ENCODE measurements at places on chromosomes 13 and 19.

DNA sequence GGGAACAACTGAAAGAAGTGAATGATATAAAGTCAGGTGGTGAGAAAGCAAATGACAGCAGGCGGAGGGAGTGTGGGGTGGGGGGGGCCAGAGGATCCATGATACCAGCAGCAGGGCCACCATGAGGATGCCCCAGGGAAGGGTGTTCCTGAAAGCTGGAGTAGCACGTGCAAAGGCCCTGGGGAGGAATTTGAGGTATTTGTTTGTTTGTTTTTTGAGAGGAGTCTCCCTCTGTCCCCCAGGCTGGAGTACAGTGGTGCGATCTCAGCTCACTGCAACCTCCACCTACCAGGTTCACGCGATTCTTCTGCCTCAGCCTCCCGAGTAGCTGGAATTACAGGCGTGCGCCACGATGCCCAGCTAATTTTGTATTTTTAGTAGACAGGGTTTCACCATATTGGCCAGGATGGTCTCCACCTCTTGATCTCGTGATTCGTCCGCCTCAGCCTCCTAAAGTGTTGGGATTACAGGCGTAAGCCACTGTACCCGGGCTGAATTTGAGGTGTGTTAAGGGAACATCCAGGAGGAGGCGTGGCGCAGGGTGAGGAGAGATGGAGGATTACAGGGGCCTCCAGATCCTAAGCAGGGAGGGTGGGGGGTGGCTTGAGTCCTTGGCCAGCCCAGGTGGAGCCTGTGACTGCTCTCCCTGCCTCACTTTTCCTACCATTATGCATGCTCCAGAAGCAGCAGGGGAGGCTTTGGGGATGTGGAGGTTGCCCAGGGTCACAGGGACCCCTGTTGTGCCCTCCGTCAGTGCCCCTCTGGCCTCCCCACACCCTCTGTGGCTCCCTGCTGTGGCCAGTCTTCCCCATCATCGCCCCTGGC, 12.4 kb upstream of the JUND start:
- DNase-seq, result no peak

DNA sequence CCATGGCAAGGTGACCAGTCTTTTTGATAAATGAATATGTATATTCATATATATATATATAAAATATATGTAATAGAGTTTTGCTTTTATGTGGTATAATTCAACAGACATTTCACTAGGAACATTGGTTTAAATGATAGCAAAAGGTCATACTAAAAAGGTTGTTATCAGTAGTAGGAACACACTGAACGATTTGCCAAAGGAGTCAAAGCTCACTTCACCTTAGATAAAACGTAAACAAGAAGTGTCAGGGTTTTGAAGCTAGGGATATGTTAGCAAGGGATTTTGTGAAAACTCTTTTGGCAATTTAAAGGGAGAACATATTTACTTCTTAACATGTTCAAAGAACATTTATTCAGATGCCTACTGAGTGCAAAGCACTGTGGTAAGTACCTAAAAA, 8.0 kb upstream of the HS6ST3 start:
- DNase-seq, result no peak

- no peak for DNase-seq
Observed at GRCh38 chr13:92510416-92510815, 716.2 kb upstream of the GPC6 start.

DNA sequence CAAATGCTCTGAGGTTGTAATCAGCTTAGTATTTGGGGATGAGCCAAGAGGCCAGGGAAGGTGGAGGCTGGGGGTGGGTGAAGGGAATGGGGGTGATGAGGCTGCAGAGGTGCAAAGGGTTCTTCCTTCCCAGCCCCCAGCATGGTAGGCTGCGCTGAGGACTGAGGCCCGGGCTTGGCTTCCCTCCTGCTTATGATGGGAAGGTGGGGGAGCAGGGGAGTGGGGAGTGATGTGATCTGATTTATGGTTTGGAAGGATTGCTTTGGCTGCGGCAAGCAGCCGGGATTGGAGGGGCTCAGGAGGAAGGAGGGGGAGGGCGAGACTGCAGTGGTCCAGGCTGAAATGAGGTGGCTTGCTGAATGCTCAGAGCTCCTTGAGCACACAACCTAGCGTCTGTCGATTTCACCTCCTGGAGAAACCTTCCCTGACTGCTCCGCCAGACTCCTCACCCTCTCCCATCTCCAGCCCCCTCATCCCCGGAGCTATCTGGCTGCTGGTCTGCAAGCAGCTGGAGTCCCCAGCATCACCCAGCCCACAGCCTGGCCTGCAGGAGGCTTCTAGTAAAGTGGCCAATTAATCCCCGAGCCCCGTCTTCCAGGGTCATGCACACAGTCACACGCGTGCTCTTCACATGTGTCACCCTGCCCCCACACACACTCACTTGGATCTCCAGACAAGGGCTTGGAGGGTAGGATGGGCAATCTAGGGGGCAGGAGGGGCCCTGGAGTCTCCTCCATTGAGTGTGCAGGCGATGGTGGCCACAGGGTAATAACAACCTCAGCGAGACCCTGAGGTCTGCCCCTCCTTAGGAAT, 757 bp upstream of the CLEC11A start:
- no peak for DNase-seq

DNA sequence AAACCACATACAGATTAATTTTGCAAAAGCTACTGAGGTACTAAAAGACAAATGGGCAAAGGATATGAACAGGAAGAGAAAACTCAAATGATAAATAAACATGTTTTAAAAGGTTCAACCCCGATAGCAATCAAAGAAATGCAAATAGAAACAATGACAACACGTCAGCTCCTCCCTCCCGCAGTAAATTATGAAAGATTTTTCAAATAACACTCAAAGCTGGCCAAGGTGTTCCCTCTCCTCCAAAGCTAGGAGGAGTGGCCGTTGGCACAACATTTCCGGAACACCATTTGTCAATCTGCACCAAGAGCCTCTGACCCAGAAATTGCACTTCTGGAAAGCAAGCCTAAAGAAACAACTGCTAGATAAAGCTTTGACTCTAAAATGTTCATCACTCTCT, 28.3 kb downstream of the INSR start:
- DNase-seq, result no peak

DNA sequence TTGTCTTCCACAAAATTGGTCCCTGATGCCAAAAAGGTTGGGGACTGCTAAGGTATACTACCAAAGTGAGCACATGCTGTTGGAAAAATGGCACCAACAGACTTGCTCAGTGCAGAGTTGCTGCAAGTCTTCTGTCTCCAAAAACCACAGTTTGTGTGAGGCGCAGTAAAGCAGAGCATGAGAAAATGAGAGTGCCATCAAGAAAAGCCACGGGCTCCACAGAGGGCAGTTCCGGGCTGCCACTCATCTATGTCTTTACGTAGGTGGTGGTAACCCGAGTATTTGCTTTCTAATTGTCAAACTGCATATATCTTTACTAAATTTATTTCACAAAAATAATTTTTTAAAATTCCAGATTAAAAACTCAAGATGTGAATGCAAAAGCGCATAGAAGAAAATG, 123.8 kb downstream of the RNF17 start:
- DNase-seq, result no peak

DNA sequence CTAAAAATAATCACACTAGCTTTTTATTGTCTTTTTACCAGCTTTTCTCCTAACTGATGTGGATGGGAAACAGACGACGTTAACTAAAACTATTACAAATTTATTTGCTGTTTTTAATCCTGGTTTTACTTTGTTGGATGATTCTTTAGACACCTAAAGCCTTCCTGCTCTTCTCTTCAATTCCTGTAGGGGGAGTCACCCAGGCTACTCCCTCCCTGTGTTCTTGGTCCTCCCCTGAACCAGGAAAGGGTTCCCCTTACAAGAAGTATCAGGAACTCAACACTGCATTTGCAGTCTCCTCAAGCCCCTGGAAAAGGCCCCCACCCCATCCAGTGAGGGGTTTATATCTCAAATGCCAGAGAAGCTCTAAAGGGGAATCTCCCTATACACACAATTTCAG, 206.1 kb downstream of the SUCLA2 start:
- no peak for DNase-seq

GRCh38 chr13:98485561-98485960, 91.3 kb downstream of the STK24 start:
- DNase-seq, result no peak

DNA sequence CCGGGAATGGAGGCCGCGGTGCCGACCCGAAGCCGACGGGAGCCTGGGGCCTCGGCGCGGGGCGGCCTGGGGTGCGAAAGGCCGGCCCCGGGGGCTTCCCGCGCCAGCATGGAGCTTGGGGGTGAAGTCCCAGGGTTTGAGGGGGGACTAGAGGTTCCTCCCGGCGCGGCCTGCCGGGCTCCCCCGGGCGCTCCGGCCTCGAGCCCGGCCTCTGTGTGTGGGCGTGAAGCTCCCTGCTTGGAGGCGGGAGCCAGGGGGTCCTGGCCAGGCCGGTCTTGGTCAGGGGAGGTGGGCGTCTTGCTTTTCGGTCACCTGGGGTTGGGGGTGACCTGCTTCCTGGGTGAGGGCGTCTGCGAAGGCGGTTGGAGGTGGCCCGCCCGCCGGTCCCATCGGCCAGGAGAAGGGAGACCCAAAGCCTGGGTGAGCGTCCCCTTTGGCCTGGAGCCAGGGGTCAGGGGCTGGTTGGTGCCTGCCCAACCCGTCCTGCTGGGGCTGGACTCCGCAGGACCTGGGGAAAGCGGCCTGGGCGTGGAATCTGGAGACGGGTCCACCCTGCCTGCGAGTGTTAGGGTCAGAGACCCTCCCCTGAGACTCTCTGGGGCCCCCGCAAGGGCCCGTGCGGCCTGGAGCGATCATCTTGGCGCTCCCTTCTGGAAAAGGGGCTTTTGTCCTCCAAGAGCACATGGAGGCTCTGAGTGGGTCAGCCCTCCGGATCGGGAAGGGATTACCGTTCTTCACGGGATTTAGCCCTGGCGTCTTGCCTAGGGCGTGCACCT, 535 bp downstream of the BSG start:
- peak; percentile 60 for DNase-seq

- peak; percentile 70 for DNase-seq
Observed at GRCh38 chr13:30429721-30430694, 7.7 kb downstream of the UBE2L5 start.

DNA sequence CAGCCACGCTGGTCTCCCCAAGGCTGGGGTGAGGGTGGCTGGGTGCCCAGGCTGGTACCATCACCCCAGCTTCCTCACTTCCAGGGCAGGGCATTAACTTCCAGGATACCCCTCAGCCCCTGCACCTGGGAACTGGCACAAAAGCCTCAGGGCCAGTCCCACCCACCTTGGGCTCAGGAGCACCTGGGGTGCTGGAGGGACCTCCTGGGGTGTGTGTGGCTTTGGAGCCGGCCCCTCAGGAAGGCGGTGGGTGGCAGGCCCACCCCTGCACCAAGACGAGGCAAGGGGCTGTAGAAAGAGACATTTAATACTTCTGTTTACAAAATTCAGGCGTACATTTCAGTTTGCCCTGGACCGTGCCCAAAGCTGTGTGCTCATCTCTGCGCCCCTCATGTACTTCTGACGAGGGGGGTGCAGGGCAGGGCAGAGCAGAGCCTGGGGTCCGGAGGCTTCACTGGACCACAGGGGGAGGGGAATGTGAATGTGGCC, 16.8 kb downstream of the MPND start:
- DNase-seq, result no peak

DNA sequence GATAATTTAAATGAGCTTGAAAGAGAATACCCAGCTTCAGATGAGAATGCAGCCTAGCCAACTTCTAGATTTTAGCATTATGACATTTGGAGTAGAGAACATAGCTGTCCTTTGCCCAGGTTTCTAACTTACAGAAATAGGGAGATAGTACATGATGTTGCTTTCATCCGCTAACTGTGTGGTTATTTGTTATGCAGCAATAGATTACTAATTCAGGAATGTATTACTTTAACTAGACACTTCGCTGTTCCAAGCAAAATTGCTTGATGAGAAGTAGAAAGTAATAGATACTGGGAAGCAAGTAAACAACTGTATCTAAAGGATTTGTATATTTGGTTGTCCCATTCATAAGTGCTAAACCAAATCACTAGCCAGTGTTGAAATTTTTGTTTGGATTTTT, 790.9 kb upstream of the PRR20A start:
- DNase-seq, result no peak

DNA sequence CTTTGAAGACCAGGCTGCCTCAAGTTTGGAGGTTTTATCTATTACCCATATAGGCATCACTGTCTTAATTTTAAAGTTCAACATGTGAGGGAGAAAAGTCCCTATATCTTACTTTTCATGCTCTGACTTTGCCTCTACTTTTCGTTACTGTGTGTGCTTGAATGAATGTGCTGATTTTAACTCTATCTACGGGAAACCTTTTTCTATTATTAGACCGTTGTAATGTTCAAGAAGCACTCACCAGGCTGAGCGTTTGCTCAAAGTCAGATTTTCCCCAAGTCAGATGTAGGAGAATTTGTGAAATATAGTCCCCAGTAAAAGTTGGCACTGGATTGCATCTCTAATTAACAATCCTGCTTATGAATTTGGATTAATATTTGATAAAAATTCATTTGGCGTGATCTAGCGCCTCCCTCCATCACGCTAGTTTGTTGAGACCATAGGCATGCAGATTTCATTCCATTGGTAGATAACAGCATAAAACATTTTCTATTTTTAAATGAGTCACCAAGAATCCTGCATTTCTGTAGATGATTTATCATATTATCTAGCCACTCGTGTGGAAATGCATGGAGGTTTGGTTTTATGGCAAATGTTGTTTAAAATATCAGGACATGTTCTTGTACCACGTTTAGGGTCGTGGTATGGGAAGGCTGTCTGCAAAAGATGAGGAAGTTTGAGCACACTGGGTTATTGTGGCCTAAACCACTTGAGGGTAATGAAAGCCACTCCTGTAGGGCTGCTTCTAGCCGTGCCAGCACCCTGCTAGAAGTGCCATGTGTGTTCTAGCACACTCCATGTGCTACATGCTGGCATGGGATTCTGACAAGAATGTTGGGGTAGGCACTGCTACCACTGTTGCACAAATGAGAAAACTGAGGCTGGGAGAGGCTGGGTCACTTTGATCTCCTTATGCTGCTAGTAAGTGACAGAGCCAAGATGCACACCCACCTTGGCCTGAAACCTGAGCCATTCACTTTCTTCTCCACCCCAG, 179.4 kb downstream of the FGF9 start:
- no peak for DNase-seq

DNA sequence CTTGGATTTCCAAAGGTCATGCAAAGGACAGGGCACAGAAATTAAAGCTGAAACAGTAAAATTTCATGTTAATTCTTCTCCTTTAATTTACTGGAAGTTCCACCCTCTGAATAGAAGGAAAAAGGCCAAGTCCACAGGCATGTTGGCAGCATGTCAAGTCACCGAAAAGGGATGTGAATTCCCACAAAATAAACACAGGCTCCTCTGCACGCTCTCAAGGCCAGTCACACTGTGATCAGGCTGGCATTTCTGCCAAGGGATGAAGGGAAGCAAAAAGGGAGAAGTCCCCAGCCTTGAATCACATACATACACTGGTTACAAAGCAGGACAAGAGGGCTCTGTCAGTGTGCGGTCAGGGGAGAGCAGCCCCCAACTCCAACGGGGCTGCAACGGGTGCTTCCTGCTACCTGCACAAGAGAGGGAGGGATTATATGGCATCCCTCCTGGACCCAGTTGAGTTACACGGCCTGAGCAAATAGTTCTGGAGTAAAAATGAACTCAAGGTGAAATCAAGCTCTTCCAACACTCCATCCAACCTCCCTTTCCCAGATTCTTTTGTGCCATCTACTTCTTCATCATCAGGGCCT, 6.9 kb downstream of the DCLK1 start:
- peak; percentile 10 for DNase-seq
